Activated CD4-positive, alpha-beta T cell treated with anti-CD3 and anti-CD28 coated beads, Interleukin-2, amount 50 U/mL, for 24 hours (primary cell): ENCODE measurements at places on chromosomes 3 and 15.

DNA sequence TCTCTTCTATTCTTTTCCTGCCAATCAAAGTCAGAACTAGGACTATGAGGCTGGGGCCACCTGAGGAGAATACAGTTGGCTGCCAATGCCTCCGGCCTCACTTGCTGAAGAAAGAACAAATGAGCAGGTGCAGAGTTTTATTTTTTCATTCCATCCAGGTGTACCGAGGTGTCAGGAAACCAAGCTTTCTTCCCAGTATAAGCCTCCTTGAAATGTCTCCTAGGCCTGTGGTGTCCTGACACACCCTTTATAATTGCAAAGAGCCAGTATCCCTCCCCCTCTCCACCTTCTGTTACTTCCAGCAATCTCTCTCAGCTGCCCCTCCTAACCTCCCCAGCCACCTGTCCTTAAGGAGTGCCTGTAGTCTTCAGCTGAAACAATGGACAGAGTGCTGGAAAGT, 127.9 kb downstream of the SLC9A9 start:
- DNase-seq, result no peak

- no peak for DNase-seq
These were observed 67.2 kb downstream of the EIF4E3 start for GRCh38 chr3:71657831-71658530.

DNA sequence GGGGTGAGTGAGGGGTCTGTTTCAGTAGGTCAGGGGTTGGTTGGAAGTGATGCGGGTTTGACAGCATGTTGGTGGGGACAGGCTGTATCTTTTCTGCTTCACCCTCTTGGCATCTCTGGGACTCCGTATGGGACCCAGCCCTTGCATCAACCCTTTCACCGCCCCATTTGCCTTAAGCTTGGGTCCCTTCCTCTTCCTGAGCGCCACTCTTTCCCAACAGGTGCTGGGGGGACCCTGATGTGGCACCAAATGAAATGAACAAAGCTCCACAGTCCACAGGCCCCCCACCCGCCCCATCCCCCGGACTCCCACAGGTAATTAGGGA, 1.1 kb downstream of the EIF4G1 start:
- no peak for DNase-seq

DNA sequence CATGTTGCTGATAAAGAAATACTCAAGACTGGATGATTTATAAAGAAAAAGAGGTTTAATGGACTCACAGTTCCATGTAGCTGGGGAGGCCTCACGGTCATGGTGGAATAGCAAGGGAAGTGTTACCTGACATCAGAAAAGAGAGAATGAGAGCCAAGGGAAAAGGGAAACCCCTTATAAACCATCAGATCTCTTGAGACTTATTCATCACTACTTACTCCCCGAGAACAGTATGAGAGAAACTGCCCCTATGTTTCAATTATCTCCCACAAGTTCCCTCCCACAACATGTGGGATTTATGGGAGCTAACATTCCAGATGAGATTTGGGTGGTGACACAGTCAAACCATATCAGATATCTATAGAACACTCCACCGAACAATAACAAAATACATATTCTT, 904.6 kb downstream of the PDCD6IP start:
- DNase-seq, result no peak

DNA sequence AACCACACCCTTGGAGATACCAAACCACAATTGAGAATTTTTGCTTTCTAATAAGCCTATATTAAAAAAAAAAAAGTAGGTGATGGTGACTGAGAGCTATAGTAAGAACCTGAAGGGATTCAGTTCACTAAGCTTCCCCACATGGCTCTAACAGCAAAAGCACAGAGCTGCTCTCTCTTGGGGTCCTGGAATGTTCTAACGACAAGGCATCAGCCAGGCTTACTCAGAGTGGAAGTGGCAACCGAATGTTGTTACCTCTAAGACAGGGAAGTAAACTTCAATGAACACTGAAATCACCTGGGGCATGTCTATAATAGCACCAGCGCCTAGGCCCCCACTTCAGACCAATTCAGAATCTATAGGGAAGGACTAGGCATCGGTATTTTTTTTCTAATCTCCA, 397.7 kb downstream of the MAGI1 start:
- DNase-seq, result no peak

GRCh38 chr15:42085236-42085605, 9.1 kb downstream of the PLA2G4D start:
- DNase-seq, result no peak

DNA sequence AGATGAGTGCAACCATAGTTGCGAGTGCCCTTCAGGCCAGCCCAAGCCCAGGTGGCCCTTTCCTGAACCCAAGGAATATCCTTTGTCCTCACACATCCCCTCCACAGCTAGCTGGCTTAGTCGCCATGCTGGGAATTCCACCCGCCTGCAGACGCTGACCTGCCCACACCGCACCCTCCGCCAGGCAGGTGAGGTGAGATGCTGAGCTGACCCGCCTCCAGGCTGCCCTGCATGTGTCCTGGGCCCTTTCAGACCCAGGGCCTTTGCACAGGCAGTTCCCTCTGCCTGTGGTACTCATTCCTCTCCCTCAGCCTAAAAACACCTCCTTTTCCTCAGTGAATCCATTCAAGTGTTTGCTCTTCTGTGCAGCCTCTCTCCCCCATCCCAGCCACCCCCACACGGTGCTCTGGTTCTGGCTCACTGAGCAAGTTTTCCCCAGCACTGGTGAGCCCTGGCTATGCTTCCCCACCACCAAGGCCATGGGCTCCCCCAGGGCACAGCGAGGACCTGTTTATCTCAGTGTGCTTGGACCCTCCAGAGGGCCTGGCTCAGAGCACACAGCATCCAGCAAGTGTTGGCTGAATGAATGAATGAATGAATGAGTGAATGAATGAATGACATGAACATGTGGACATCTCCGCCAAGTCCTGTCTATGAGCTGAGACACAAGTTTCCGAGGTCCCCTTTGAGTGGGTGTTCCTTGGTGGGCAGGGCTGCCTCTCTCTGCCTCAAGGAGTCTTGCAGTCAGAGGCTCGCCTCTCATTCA, 33.0 kb upstream of the LINGO1 start:
- DNase-seq, result no peak

DNA sequence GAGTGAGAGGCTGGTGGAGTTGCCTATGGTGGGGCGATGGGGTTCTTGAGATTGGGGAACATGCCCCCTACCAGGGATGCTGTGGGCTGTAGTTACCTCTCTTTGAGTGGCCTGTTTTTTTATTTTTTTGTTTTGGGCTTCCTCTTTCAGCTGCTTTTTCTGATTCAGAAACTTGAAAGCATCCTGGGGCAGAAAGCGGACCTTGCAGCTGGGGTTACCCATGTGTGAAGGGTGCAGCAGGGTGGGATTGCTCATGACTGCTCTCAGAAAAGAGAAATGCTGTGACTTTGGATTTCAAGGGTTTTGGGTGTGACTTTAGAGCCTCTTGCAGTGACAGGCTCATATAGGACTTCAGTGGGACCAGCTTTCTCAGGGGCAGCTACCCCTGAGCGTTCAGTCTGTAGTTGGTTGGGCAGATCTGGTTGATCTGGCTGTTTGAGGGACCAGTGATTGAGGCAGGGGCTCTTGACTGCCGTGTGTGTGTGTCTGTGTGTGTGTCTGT, 1.8 kb downstream of the LIMD1 start:
- DNase-seq, result no peak

- DNase-seq, result no peak
These were observed 27.7 kb upstream of the SSR3 start for GRCh38 chr3:156582532-156583183.

GRCh38 chr15:60384053-60384452, 13.7 kb downstream of the ANXA2 start:
- no peak for DNase-seq

DNA sequence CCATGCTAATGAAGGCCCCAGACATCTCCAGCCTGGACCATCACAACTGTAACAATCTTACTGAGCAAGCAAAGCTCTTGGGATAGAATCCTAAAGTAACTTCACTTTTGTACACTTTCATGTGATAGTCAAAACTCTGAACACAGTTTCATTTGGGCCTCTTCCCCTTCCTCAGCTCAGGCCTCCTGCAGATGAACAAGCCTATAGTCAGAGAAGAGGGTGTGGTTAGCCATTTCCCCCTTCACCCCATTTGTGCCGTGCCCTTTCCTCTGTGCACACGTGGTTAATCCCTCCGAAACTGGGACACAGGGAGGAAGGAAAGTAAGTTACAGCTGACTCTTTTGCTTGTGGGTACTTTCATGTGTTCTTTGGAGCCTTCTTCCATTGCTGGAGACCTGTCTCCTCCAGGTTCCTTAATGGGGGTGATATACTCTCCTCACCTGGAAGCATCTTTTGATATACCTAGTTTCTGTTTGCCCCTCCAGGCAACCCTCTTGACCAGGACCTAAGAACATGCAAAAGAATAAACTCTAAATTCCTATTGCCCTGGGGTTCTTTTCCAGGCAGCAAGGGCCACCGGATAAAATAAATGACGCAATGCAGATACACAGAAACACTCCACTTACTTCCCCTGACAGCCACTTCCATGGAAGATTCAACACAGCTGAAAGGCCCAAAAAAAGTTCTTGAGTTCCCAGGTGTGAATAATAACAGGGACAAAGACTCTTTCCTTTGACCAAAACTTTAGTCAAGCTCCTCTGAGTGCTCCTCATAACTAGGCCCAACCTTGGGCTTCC, 29.6 kb upstream of the CSTA start:
- DNase-seq, result no peak

DNA sequence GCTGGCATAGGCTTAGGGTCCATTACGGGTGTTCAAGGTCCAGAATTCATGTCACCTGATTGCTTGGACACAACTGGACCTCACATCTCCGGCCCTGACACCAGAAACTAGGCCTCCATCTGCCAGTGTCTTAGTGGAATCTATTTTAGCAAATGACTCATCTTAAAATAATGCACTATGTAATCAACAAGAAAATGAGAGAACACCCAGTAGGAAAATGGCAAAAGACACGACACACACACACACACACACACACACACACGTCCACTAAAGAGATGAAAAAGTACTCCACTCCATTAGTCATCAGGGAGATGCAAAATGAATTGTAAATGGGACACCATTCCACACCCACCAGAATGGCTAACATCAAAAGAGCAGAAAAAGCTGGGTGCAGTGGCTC, 11.2 kb downstream of the APBA2 start:
- DNase-seq, result no peak

DNA sequence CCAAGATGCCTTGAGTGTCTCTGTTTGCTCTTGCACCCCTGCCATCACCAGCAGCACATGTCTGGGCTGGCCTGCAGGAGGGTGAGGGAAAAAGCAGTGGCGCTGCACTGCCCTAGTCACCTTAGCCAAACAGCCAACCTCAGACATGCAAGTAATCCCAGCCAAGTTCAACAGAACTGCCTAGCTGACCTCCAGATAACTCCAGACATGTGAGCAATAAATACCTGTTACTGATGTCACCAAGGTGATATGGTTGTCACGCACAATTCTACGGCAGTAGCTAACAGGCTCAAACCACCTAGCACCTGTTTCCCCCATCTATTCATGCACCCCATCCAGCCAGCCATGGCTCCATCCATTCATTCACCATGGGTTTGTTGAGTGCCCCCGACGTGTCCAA, 99.9 kb downstream of the SRGAP3 start:
- DNase-seq, result no peak

DNA sequence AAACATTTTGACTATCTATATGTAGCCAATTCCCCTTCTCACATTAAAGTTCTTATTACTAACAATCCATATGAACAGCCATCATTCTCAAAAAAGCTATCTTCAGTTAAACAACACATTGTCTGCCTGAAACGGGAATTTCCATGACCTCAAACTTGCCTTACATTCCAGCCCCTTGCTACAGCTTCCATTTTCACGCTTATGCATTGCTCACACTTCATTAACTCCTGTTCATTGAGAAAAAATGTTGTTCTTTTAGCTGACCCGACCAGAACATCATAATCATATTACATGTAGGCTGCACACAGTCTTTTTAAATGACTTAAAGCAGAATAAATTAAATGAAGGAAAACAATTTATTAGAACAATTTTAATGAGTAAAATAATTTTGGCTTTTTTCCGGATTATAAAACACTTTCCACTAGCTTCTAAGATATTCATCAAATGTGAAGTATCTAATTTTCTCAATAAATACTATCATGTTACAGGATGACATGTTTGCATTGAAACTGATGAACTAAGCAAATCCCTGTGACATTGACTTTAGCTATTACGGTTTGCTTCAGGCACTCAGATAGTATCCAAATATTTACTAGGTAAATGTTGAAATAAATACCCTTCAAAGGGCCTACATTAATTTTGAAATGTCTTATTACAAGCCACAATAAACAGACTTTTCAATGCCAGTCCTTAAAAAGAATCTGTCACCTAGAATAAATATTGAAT, 49.9 kb downstream of the P3H2 start:
- DNase-seq, result no peak

- peak; percentile 85 for DNase-seq
These were observed at the start of gene MBNL1 for GRCh38 chr3:152268555-152269055. MBNL1 (plus strand) TSS chr3:152268929; CDS start chr3:152300194, 31,265 bp downstream.

- DNase-seq, result no peak
These were observed 44.6 kb downstream of the BDH1 start for GRCh38 chr3:197511130-197511529.

GRCh38 chr3:55000546-55000945, 72.7 kb upstream of the LRTM1 start:
- DNase-seq, result no peak

DNA sequence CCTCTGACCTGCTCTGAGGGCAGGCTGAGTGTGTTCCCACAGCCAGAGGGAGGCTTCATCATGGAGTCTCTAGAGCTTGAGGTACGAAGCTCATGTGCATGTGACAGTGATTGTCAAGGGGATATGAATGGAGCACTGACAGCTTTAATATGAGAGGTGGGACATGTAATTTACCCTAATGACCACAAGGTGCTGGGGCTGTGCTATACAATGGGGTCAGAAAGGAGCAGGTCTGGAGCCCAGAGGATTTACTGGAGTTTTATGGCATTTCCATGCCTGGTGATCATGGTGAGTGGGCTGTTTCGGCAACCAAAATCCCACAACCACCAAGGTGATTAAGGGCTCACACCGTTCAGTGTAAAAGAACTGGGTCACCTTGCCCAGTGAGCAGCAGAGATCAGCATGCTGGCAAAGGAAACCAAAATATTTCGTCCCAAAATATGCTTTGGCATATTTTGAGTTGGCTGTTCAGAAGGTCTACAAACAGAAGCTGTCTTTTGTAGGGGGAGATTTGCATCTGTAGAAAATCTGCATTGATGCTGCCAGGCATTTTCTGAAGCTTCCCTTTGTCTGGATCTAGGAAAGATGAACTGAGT, 40.1 kb upstream of the RASGRF1 start:
- DNase-seq, result no peak

DNA sequence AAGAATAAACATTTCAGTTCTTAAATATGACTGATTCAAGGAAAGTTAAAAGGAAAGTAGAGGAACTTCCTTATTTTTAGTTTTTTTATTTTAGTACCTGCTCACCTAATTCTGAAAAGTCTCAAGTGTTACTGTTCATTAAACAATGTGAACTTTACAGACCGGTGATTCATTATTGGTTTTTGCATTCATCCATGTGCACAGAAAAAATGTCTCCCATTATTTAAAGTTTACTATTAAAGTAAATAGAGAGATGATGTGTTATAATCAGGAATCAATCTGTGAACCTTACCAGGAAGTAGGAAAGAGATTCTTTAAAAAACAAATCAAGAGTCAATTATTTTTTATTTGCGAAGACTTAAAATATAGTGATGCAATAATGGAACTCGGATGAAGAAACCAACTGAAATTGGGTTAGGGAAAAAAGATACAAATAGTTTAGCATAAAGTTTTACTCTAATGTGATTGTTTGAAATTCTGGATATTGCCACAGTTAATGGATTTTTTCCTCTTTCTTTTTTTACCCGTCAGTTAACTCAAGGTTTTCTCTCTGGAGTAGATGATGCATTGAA, 119.4 kb upstream of the SAMMSON start:
- DNase-seq, result no peak

- DNase-seq, result no peak
These were observed 85.6 kb downstream of the CPN2 start for GRCh38 chr3:194265505-194265892.

GRCh38 chr15:55914446-55914845, 79.0 kb downstream of the NEDD4 start:
- DNase-seq, result no peak
